Activated gamma-delta T cell (primary cell): ENCODE measurements at places on chromosomes 12 and 14.

- no peak for DNase-seq
Observed at GRCh38 chr14:103540821-103541708, 12.1 kb downstream of the TRMT61A start.

DNA sequence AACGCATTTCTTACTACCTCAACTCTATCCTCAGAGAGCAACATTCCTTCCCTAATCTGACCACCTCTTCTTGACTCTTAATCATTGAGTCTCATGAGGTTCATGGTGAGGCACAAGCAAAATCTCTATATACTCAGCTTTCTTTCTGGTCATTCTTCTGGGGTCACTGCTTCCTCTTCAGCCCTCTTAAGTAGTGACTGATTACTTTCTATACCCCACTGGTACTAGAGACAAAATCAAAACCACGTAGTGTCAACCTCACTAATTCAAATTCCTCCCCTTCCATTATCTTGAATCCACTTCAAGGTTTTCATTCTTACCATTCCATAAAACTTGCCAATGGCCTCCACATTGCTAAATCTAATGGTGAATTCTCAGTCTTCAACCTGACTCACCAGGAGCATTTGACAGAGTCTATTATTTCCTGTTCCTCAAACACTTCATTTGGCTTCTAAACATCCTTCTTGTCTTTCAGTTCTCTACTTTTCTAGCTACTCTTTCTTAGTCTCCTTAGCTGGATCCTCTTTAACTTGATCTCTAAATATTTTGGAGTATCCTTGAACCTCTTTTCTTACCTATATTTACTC is 6.8 kb downstream of the WDHD1 start:
- DNase-seq = no peak

DNA sequence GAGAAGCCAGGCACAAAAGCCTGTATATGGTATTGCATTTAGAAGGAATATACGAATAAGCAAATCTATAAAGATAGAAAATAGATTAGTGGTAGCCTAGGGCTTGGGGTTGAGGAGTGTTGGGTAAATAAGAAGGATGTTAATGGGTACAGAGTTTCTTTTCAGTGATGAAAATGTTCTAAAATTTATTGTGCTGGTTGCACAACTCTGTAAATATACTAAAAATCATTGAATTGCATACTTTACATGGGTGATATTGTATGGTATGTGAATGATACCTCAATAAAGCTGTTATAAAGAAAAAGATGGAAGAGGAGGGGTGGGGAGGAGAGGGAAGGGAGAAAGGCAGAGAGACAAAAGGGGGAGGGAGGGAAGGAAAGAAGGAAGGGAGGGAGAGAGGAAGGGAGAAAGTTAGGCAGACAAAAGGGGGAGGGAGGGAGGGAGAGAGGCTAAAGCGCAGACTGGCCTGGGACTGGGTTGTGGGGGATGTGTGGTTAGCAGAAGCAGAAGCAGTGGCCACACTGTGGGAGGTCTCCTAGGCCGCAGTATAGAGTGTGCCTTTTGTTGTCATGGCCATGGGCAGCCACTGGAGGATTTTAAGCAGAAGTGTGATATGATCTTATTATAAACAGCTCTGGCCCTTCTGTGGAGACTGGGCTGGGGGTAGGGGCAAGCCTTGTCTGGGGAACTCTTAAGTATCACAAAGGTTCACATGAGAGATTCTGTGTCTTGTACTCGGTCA is 73.6 kb upstream of the ELK3 start:
- DNase-seq = no peak

DNA sequence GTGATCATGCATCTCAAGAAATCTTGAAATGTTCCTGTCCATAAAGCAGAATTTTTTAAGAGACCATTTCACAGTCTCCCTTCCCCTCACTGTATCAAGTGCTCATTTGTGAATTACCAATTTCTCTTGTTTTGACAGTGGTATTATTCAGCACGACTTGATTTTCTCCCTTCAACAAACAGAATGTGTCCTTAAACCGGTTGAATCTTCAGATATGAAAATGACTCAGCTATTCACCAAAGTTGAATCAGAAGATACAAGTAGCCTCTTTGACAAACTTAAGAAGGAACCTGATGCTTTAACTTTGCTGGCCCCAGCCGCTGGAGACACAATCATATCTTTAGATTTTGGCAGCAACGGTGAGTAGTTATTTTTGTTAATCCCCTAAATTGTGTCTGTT is 25.5 kb upstream of the SNAPC1 start:
- DNase-seq = no peak

- DNase-seq = no peak
Observed at GRCh38 chr12:86138770-86139169, 117.4 kb downstream of the MGAT4C start.

GRCh38 chr12:16027002-16027401 is 115.9 kb downstream of the DERA start:
- DNase-seq = no peak

- DNase-seq = no peak
Observed at GRCh38 chr12:73460212-73460611, 1077.4 kb upstream of the ATXN7L3B start.

GRCh38 chr14:105439710-105440553 is 20.3 kb downstream of the MTA1 start:
- DNase-seq = no peak

DNA sequence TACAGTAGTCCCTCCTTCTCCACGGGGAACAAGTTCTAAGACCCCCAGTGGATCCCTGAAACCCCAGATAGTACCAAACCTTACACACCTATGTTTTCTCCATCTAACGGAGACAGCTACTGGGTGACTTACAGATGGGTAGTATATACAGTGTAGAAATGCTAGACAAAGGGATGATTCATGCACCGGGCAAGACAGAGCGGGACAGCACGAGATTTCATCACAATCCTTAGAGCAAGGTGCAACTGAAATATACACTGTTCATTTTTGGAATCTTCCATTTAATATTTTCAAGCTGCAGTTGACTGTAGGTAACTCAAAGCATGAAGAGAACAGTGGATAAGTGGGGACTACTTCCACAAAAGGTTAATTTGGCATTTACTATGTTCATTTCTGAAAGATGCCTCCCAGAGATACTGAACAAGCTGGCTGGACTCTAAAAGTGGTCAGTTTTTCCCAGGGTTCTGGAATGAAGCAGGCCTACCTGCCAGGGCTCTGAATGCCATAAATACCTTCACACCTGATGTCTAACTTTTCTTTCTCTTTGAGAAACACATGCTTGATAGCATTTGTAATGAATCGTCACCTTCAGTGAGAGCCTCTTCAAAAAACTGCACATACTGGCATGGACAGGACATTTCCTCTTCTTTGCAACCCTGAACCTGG is 127.7 kb upstream of the FOXN3 start:
- DNase-seq = no peak

GRCh38 chr14:71163842-71164629 is 256.8 kb downstream of the PCNX1 start:
- DNase-seq = no peak

- DNase-seq = no peak
Observed at GRCh38 chr12:26723379-26724308, 109.3 kb downstream of the ITPR2 start.

- no peak for DNase-seq
Observed at GRCh38 chr12:93174048-93174447, 203.7 kb upstream of the NUDT4 start.

GRCh38 chr12:31033681-31034080 is 40.0 kb upstream of the DDX11 start:
- no peak for DNase-seq

DNA sequence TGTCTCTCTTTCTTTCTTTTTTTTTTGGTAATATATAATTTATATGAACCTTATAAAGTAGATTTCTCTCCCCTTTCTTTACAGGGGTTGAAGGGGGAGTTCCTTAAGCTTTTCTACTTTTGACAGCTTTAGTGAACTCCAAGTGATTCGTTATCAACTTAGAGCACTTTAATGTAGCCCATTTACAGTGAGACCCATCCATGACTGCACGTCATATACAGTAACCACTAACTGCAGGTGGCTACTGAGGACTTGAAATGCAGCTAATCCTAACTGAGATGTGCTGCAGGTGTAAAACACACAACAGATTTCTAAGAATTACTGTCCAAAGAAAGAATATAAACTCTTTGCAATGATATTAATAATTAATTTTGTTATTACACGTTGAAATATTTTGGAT is 582 bp downstream of the LRRIQ1 start:
- no peak for DNase-seq

DNA sequence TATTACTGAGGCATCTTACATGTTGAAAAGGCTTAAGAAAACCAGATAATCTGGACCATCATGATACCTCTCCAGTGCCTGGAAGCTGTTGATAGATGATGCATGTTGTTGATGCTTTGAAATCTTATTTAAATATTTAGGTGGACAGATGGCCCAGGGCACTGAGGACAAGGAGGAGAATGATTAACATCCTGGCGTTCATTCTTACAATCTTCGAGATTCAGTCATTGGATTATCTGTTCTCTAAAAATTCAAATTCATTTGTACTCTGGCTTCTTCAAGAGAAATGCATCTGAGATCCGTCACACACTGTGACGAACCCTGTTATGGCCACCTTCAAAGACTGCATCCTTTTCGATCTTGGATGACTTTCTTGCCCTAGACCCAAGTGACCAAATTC is 121.3 kb upstream of the IGF1 start:
- DNase-seq = no peak

GRCh38 chr14:28751467-28752058 is 15.0 kb upstream of the FOXG1 start:
- DNase-seq = no peak

DNA sequence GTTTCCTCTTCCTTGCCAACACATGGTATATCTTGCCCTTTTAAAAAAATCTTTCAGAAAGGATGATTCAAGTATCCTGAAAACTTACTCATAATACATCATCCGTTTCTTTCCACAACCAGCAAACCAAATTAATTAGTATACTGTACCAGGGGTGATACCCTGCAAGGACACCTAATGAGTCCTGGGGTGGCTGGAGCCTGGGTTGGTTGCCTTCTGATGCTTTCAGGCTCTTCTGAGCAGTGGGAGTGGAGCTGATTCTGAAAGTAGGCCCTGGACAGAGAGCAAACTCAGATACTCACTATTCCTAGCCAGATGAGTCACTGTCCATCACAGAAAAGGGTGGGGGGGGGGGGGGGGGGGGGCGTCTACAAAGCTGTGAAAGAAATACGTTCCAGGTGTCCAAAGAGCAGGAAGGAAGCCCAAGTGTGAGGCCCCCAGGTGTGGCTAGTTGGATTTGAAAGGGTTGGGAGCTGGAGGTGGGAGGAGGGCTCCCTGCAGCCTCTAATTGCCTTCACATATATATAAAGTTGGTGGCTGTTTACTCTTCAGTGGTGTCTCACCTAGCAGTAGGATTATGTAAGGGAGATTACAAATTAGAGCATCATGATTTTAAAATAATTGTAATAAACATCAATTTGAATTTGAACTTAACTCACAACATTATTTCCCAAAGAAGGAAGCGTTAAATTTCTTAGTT is 36.5 kb downstream of the FBXO33 start:
- no peak for DNase-seq

GRCh38 chr12:123951467-123951866 is 21.2 kb downstream of the CCDC92 start:
- no peak for DNase-seq

- DNase-seq = no peak
Observed at GRCh38 chr12:124441443-124442194, 125.8 kb downstream of the NCOR2 start.

GRCh38 chr14:55281316-55281839 is 10.2 kb downstream of the FBXO34 start:
- no peak for DNase-seq

GRCh38 chr12:20476551-20476950 is 108.2 kb downstream of the PDE3A start:
- no peak for DNase-seq

- DNase-seq = no peak
Observed at GRCh38 chr12:64835901-64836300, 11.5 kb downstream of the TBC1D30 start.

DNA sequence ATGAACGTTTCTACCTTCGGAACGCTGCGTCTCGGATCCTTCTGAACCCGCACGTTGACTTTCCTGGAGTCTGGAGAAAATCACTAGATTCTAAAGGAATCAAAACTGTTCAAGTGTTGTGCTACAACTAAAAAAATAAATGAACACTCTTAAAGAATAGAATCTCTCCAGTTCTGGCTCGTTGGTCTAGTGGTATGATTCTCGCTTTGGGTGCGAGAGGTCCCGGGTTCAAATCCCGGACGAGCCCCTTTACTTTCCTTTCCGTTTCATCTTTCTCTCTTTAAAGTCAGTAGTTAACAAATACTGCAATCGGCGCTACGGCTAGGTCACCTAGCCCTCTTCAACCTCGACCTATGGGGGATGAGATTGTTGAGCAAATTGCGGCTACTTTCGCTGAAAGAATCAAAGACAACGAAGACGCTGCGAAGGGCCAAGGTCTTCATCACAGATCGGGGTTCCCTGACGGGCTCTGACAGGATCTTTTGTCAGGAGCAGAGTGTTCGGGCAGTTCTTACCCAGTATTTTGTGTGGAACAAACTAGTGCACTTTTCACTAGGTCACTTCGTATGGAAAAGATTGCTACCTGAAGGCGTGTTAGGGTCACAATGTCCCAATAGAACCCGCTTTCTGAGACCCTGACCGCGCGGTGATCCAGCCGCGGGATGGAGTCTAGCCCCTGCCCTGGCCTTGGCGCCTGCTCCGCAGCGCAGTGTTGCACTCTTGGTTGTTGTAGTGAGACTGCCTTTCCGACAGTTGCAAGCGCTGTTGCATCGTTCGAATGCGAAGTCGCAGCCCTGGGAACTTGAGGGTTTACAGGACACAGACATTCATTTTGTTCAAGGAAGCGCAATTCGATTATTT is 8.4 kb downstream of the OR6S1 start:
- DNase-seq = no peak

DNA sequence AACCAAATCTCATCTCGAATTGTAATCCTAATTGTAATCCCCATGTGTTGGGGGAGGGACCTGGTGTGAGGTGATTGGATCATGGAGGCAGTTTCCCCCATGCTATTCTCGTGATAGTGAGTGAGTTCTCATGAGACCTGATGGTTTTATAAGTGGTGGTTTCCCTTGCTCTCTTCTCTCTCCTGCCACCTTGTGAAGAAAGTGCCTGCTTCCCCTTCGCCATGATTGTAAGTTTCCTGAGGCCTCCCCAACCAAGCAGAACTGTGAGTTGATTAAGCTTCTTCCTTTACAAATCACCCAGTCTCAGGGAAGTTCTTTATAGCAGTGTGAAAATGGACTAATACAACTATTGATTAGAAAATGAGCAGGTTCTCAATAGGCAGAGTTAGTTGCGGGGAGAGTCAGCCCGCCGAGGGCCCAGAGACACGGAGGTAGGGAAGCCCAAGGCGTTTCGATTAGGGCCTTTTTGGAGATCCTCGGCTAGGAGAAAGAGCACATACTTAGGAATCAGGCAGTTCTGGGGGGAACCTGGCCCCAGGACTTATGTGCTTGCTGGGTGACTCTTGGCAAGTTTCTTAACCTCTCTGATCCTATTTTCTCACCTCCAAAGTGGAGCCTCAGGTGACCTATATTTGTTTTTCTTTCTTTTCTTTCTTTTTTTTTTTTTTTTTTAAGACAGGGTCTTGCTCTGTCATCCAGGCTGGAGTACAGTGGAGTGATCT is 65.7 kb downstream of the MVK start:
- DNase-seq = no peak
